ENCODE measurements at places on chromosomes 3 and 15. TPM values are rescaled to one million over a fixed set of nuclear protein-coding genes. Genes with fewer than 3 reads are reported as not detected.
A peak's percentile ranks its signal among the peaks of the same experiment; 100 is the strongest.

DNA sequence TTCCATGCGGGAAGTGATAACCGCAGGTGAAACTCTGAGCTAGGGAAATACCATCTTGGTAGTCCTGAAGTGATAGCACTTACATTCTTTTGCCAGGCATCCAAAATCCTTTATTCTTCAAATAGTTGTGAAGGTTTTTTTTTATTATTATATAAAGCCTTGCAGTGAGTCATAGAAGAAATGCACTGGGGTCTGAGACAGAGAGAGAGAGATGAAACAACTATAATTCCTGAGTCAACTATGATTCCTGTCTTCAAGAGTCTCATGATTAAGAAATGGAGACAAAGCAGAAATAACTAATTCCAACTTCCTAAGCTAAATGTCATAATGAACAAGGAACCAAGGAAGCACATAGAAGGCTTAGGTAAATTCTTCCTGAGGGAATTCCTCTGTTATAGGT, 495.6 kb downstream of the LPP start:
- DNase-seq, result no peak

GRCh38 chr3:196788528-196788927, 48.9 kb downstream of the PAK2 start:
- DNase-seq, result no peak

DNA sequence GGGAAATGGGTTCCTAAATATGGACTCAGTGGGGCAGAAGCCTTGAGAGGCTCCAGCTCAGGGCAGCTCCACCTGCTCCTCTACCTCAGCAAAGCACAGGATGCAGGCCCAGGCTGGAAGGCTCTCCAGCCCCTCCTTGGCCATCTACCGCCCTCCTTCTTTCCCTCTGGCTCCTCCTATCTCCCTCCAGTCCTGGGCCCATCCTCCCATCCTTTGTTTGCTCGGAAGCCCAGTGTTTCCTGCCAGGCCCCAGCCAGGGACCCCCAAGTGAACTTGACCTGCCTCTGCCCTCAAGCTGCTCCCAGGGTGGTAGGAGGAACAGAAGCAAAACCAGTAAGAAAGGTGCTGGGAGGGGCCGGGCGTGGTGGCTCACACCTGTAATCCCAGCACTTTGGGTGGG, 20.1 kb downstream of the MAPKAPK3 start:
- DNase-seq, result no peak

DNA sequence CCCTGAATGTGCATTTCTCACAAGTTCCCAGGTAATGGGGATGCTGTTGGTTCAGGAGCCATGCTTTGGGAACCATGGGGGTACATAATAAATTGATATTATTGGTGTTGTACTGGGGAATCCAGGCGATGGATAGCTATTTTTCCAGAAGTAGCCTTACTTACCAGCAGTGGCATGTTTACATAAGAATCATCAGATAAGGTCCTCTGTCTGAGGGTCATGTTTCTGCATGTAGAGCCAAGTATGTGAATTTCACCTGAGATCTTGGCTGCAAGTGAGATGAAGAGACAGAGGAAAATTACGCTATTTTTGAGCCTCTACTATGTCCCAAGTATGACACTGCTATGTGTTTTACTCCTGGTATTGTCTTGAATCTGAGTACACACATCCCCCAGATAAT, 26.3 kb downstream of the GPD1L start:
- no peak for DNase-seq

RYK gene
- 62.5 TPM for total RNA-seq

DNA sequence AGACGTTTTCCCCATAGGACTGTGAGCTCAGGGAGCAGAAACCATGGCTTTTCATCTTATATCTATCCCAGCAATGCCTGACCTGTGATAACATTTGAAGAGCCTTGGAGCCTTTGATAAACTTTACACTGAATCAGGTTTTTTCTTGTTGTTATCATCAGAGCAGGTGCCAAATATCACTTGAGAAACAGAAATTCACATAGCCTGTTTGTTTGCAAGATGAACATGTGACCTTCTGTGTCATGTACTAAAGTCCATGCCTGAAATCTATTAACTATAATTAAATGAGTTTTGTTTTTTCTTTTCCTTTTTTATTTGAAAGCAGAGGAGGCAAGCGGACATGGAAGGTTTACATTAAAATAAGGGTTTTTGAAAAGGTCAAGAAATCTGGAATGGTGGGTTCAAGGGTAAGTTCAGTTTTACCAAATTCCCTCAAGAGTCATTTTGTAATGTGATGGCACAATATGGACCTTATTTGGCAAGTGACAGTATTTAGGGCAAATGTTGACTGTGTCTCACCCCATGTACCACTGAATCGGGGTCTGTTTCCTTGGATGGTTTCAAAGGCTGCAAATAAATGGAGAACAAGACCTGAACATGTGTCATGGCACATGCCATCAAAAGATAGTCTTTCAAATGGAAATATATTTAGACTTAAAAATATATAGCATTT, 90.7 kb downstream of the NEK10 start:
- no peak for DNase-seq

GRCh38 chr3:107985496-107985895, 105.3 kb downstream of the CD47 start:
- no peak for DNase-seq

DNA sequence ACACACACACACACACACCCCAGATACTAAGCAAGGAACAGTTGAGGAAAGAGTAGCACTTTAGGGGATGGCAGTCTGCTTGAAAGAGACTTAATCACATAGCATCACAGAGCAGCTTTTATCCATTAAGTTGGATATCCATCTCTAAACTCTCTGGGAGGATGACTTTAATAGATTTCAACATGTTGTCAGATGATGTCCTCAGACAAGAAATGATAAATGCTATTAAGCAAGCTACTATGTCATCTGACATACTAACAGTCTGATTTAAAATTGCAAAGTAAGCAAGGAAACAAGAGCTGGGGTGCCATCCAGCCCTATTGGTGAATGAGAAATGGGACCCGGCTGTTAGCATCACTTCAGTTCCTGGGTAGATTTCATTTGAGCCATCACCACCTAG, 136.9 kb downstream of the PLCL2 start:
- no peak for DNase-seq

DNA sequence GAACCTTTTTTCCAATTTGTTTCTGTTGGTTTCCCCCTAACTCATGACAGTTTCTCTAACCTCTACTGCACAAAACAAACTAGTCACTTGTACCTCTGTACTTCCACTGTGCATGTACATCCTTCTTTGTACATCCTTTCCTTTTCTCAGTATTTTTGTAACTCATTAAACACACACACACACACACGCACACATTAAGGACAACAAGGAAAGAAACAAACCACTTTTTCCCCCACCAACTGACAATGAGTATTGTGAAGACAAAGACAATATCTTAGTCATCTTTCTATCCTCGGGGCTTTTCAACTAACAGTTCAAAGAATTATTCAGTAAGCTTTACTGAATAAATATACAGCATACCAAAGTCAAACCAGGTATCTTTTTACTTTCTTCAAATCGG, 170.5 kb downstream of the VPS13C start:
- DNase-seq, result no peak

C3orf49 gene
- not detected for total RNA-seq

GHSR gene
- total RNA-seq, result not detected

DNA sequence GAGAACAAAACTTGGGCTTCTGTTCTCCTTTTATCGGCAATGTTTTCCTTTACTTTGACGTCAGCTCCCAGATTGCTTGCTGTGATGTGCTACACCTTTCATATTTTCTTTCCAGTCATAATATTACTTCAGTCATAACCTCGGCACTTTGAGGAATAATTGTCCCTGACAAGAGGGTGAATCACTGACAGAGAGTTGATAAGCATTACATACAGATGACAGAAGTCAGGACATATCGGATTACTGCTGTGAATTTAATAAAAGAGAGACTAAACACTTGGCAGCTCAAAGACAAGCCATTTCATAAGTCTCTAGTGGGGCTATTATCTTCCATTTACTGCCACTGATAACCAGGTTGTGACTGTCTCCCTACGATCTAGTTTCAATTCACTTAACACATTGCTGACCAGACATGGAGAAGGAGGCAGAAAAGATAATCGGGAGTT, 362.1 kb upstream of the ARRDC4 start:
- DNase-seq, result no peak

GRCh38 chr3:48997714-48998637, 7.9 kb downstream of the P4HTM start:
- no peak for DNase-seq

- DNase-seq, result peak; percentile 84
Observed at GRCh38 chr15:77944002-77944867, 133.3 kb downstream of the TBC1D2B start.

GRCh38 chr15:78751602-78751979, 59.7 kb downstream of the ADAMTS7 start:
- peak; percentile 78 for DNase-seq

- DNase-seq, result no peak
Observed at GRCh38 chr3:53682807-53683206, 163.4 kb downstream of the CHDH start.

- no peak for DNase-seq
Observed at GRCh38 chr15:61715082-61715481, 345.2 kb downstream of the VPS13C start.

GRCh38 chr3:141170678-141171295, 60.8 kb upstream of the PXYLP1 start:
- DNase-seq, result no peak

DNA sequence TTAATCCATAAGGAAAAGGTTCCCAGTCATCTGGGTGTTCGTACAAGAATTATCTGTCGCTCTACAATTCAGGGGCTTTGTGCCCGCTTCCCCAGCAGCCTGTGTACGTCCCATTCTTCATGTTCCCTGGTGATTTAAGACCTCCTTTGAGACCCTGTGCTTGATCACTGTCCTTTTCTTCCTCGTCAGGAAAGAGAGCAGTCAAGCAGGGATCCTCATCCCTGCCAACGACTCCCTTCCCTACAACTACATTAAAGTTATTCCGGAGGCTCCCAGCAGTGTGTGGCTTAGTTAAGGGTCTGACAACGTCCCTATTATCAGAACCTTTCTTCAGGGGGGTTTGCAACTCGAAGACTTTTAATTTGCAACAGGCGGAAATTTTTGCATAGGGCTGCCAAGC, 175.7 kb downstream of the FOXP1 start:
- DNase-seq, result no peak

DNA sequence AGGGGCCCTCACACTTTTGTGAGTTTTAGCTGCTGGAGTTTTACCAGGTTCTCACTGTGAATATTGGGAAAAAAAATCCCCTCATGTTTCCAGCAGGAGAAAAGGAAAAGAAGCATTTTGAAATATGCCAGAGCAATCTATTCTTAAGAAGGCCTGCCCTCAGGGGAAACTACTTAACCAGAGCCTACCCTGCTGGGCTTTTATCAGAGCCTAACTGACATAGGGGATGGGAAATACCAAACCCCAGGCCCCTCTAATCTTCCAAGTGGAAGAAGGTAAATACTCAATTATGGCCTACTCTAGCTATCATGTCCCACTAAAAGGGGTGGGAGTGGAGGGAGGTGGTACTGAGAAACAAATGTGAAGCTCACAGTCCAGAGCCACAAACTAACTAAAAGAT, 68.7 kb upstream of the NMNAT3 start:
- no peak for DNase-seq

WWTR1 gene
- total RNA-seq, result 52.4 TPM

APBA2 gene
- total RNA-seq, result 0.80 TPM

- no peak for DNase-seq
Observed at GRCh38 chr3:190746531-190746930, 116.0 kb downstream of the GMNC start.

- DNase-seq, result no peak
Observed at GRCh38 chr3:55166576-55167555, 239.0 kb upstream of the LRTM1 start.

GRCh38 chr3:73508330-73508954, 116.3 kb downstream of the PDZRN3 start:
- peak; percentile 83 for DNase-seq

DNA sequence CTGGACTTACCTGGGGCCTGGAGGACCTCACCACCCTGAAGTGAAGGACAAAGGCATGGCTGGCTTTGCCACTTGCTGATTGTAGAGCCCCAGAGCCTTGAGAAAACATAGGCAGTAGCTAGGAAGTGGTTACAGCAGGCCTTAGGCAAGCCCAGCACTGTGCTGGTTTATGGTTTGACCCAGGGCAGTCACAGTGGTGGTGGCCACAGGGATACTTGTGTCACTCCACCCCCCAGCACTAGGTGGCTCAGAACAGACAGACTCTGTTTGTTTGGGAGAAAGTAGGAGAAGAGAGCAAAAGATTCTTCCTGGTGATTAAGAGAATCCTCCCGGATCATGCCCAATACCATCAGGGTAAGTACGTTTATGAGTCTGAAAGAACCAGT, 13.2 kb upstream of the COL8A1 start:
- DNase-seq, result no peak

- no peak for DNase-seq
Observed at GRCh38 chr3:35638980-35639253, 408 bp upstream of the ARPP21 start.

DNA sequence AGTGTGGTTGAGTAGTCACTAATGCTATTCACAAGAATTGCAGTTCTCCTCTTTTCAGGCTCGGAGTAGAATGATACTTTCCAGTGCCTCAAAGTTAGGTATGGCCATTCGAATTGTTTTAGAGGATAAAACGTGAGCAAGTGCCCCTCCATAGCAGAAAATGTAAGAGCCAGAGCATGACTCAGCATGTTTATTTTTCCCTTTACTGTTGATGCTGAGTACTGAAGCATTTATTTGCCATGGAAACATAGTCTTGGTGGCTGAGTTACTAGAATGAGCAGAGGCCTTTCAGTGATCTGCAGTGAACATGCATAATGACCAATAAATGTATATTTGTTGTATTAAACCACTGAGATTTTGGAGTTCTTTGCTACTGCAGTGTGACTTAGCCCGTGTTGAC, 540.6 kb downstream of the NLGN1 start:
- DNase-seq, result no peak

- DNase-seq, result no peak
Observed at GRCh38 chr3:127351321-127351720, 63.5 kb upstream of the PRR20G start.

GRCh38 chr15:101008158-101009139, 89.3 kb downstream of the LRRK1 start:
- DNase-seq, result peak; percentile 72

DNA sequence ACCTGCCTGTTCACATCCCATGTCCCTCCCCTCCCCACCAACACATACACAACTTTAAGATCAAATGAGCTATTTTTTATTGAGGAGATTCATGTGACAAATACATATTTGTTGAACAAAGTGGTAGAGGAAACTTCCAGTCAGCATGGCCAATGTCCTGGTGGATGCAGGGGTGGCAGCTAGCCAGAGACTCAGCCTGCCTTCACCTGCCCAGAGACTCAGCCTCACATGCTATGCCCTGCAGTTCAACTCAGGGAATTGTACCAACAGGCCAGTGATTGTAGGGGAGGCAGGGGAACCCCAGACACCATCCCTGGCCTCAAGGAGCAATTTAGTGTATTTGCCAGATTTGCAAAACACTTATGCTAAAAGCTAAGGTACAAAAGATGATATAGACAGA, 136.6 kb downstream of the OPA1 start:
- DNase-seq, result no peak

GRCh38 chr15:46607077-46607476, 972.2 kb downstream of the SQOR start:
- DNase-seq, result no peak

DNA sequence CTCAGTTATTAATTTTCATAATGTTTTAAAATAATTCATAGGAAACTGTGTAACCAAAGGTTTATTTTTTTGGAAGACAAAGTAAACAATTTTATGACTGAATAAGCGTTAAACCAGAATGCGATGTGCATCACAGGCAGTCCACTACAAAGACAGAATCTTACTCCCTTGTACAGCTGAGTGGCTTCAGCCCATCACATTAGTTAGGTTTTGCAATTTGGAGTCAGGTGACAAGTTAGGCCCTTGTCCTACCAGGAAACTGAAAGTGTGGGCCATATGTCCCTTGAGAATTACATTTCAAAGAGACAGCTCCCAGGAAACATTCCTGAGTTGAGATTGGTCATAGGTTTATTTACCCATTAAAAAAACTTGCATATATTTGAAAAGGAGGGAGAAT, 156.3 kb downstream of the MEX3B start:
- DNase-seq, result no peak

All from lower leg skin (tissue), 4 donors.